ENCODE measurements at places on chromosomes 5 and 9.

DNA sequence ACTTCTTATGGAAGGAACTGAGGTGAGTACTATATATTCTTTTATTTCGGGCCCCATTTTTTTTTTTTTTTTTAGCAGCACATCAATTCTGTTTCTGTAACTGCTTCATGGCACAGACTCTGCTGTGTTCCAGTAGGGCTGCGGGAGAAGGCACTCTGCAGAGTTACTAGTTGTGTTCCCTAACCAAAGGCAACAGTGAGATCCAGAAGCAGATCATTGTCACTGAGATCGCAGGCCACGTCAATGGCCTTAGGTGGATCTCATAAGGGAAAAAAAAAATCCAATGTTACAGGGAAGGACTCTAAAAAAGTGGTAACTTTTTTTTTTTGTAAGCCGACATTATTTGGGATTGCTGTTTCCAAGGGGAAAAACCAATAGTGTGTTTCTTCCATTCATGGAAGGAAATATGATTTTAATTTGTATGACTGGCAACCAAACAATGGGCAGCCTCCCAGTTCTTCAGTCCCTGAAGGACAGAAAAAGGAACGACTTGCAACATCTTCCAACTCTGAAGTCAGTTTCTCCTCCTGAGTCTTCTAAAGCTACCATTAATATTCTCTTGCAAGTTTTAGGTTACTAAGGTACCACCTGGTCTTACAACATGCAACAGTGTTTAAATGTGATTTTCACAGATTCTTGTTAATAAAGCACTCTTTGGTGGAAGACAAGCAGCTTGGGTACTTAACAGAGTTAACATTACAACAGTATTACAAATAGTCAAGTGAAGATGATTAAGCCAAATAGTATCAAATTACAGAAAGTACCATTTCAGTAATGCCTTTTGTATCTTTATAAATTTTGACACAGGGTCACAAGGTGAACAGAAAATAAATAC is 52.8 kb downstream of the HABP4 start:
- no peak for DNase-seq

GRCh38 chr5:149636191-149636860 is 55.0 kb downstream of the ARHGEF37 start:
- no peak for DNase-seq

GRCh38 chr5:179308563-179309382 is 36.5 kb downstream of the ADAMTS2 start:
- DNase-seq: no peak

- no peak for DNase-seq
Measured at GRCh38 chr5:119656023-119656422, 26.7 kb downstream of the FAM170A start.

DNA sequence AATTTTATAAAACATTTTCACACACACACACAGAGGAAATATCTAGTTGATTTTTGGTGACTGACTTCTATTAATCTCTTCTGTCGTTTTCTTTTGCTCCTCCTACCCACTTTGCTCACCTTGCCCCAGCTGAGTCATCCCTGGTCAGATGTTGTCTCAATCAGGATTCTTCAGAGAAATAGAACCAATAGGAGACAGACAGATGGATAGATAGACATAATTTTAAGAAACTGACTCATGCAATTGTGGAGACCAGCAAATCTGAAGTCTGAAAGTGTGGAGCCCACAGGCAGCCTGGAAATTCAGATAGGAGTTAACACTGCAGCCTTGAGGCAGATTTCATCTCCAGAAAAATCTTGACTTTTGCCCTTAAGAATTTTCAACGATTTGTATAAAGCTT is 37.0 kb upstream of the PIK3R1 start:
- no peak for DNase-seq

GRCh38 chr5:2675548-2675947 is 75.9 kb downstream of the IRX2 start:
- no peak for DNase-seq

All from fibroblast of skin of back (primary cell).